Foreskin keratinocyte (primary cell): ENCODE measurements at places on chromosomes 16 and 17. TPM values are rescaled to one million over a fixed set of nuclear protein-coding genes. Genes with fewer than 3 reads are reported as not detected.

- no peak for DNase-seq
These were observed 141.5 kb upstream of the CORO6 start for GRCh38 chr17:29764217-29764616.

GRCh38 chr16:30893417-30893743 is 497 bp downstream of the BCL7C start:
- no peak for DNase-seq

GRCh38 chr17:48244121-48244711 is 136.7 kb downstream of the SNX11 start:
- DNase-seq: peak; percentile 34

- DNase-seq: no peak
These were observed 33.4 kb downstream of the SOX8 start for GRCh38 chr16:1014771-1015495.

Gene SPATA22
- not detected in 2 replicates for polyA plus RNA-seq
